Smooth muscle cell of the brain vasculature (primary cell): ENCODE measurements at places on chromosomes 3 and 15.

GRCh38 chr3:10242182-10243065, 5.8 kb upstream of the TATDN2 start:
- DNase-seq: no peak

GRCh38 chr3:43793648-43794372, 103.1 kb downstream of the ABHD5 start:
- DNase-seq: no peak

DNA sequence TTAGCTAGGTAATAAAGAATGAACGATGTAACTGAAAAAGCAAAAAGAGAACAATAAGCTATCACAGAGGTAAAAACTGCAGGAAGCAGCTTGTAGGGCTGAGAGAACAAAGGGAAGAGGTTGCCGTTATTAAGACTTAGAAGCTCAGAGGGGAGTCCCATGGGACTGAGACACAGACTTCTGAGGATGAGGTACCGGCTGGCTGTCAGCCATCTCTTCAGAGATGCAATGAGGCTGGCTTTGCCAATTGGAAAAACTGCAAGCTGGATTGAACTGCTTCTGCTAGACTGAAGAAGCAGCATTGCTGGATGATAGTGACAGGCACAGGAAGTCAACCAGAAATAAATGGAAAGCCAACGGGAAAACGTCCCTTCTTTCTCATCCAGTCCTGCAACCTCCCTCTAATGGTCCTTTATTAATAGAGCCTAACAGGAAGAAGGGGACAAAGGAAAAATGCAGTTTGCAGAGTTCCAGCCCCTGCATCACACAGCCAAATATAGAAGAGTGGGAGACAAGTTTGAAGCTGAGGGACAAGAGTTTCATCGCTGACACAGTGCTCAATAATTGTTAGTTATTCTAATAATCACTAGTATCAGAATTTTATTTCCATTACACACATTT, 21.1 kb upstream of the KLHL6 start:
- DNase-seq: no peak

GRCh38 chr3:7285505-7285904, 424.6 kb downstream of the GRM7 start:
- DNase-seq: no peak

DNA sequence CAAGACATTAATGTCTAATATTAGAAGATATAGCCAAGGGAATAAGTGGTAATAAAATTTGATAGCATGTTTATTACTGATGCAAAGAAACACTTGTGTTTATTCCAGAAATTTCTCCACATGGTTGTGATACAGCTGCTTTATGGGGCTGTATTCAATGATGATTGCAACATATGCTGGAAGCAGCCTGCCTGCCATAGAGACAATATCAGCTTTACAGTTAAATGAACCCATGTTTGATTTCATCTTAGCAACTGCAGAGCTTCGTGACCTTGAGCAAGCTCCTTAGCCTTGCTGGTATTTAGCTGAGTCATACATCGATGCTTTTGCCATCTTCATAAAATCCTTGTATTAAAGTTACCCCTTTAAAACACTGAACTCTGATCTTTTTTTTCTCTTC, 168.1 kb upstream of the STAC start:
- no peak for DNase-seq

- DNase-seq: no peak
Measured at GRCh38 chr3:83934192-83935021, 1024.4 kb upstream of the CADM2 start.

GRCh38 chr15:31267161-31268107, 59.2 kb upstream of the KLF13 start:
- DNase-seq: no peak

- no peak for DNase-seq
Measured at GRCh38 chr3:51282931-51283330, 102.2 kb upstream of the MANF start.

DNA sequence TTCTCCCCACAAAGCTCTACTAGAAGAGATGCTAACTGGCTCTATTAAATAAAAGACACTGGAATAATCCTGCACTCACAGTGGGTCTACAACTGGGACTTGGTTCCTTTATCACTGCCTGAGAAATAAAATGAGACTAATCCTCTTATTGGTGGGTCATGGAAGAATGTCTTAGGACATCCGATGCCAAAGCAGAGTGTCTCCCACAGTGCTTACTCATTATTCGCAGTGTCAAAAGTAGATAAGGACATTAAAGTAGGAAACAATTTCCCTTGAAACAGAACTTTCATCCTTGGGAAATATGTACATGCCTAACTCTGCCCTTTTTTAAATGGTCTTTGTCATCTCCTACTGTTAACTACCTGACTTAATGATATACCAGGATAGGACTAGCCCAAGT, 71.5 kb downstream of the GSK3B start:
- DNase-seq: no peak

DNA sequence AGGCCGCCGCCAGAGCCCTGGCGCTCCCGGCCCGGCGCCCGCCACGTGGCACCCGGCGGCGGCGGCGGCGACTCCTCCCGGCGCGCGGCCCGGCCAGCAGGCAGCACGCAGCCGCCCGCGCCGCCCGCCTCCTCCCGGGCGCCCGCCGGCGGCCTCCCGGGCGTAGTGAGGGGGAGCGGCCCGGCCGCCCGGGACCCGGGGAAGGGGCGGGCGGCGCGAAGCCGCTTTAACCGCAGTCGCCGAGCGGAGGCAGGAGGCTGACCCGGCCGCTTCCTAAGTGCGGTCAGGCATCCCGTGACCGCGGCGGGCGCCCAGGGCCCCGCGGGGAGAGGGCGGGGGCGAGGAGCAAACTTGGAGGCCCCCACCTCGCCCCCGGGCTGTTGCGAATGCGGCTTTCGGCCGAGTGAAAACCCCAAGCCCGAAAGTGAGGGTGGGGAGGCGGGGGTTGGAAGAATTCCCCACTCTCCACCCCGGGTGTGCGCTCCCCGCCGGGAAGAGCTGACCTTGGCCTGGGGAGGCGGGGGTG, 1.7 kb upstream of the HES1 start:
- no peak for DNase-seq

DNA sequence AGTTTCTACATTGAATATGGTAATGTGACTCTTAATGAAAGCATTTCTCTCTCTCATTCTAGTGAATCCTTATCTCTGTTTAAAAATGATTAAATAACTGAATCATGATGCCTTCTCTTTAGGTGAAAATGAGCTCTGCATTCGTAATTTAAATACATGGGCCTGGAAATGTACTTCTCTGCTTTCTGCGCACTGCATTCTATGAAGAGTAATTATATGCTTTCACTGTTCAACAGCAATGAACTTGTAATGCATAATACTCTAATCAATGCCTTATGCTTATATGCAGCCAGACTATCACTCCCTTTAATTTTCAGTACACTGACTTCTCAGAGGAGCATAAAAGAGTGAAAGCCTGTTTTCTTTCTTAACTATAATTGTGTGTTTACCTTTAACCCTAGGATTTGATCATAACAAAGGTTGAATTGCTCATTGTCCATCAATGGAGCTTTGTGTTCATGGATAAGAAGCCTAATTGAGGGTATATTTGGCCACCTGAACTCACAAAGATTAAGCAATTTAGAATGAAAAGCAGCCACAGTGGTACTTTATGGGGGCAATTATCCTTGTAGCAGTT, 330.8 kb upstream of the PDZRN3 start:
- DNase-seq: no peak

DNA sequence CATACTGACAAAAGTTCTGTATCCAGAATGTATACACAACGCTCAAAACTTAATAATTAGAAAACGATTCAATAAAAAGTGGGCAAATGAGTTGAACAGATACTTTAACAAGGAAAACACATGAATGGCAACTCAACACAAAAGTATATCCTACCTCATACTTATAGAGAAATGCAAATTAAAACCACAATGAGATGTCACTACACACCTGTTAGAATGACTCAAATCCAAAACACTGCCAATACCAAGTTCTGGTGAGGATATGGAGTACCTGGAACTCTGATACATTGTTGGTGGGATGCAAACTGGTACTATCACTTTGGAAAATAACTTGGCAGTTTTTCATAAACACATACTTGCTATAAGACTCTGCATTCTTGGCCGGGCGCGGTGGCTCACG, 42.1 kb downstream of the PRTG start:
- no peak for DNase-seq

- no peak for DNase-seq
Measured at GRCh38 chr3:27903446-27903845, 181.3 kb upstream of the EOMES start.

DNA sequence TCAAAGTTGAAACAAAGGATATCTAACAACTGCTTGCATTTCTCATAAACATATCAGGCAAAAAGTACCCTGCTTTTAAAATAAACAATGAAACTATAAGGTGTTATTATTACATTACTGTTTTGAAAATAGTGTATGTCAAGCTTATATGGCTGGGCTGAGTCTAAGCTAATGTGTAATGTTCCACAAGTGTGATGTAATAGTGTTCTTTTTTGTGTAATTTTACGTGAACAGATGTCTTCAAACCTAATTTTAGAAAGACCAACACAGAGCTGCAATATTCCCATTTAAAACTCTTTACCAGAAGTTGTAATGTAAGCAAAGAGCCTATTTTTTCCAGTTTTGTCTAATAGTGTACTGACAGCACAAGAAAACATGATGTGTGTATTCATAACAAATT, 34.0 kb downstream of the MINDY2 start:
- no peak for DNase-seq
